ENCODE measurements at places on chromosomes 12 and 14. TPM values are rescaled to one million over a fixed set of nuclear protein-coding genes. Genes with fewer than 3 reads are reported as not detected.

Gene NFE2
- total RNA-seq, result not detected

Gene DHH
- total RNA-seq, result not detected

Gene HNF1A
- not detected for total RNA-seq

GRCh38 chr14:67942080-67942710, 122.6 kb downstream of the RAD51B start:
- no peak for DNase-seq

- peak; percentile 26 for DNase-seq
These were observed 432.6 kb downstream of the LRIG3 start for GRCh38 chr12:58487678-58488161.

- peak; percentile 17 for DNase-seq
These were observed 3.5 kb downstream of the HMGA2 start for GRCh38 chr12:65827827-65828231.

- no peak for DNase-seq
These were observed 986.1 kb upstream of the FLRT2 start for GRCh38 chr14:84543859-84544258.

DNA sequence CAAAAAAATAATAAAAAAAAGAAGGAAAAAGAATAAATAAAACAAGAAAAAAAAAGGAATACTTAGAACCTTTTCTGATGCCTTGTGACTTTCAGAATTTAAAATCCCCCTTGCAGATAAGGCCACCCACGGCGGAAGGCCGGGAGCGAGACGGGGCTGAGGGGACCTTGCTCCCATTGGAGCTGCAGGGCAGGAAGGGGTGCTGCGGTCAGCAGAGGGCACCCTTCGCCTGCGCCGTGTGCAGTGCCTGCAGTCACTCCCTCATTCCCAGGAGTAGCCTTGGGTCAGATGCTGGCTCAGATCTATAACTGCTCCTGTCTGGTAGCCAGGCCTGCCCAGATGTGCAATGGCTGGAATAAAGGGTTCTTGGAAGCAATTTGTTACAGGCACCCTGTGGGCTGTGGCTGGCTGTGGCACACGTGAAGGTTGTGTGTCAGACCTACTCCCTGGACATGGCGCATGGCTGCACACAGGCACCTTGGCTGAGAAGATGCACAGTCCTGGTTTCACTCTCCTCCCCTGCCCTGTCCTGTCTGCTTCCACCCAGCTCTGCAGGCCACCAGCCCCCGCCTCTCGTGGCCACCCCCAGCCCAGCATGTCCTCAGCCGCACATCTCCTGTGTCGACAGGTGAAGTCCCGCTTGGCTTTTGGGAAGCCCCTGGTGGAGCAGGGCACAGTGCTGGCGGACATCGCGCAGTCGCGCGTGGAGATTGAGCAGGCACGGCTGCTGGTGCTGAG, 13.4 kb upstream of the ALDH2 start:
- DNase-seq, result peak; percentile 63

- peak; percentile 76 for DNase-seq
These were observed 110.7 kb downstream of the SLC25A21 start for GRCh38 chr14:37061697-37062096.

DNA sequence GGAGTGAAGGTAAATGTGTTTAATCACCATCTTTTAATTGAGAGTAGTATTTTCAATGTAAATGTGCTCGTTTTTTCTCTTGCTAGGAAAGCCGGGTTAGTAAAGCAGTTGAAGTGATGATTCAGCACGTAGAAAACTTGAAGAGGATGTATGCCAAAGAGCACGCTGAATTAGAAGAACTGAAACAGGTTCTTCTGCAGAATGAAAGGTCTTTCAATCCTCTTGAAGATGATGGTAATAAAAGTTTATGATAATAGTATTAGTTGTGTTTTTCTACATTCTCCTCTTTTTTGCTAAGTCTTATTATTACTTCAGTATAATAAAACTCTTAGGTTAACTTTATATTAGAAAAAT, 93.9 kb downstream of the DNAI7 start:
- no peak for DNase-seq

DNA sequence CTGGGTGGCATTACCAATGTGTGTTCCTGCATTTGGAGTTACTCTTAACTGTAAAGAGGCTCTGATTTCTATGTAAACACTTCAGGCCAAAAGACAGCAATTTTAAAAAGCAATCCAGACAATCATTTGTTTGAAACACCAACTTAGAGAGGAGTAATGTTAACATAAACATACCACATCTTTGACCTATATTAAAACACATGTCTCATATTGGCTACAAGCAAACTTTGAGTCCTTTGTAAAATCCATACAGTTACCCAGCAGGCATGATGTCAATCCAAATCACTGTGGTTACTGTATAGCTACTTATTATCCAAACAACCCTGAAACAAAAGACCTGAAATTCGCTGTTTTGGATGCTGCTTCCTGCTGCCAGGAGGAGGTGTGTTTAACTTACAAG, 7.5 kb upstream of the G2E3 start:
- DNase-seq, result no peak

DNA sequence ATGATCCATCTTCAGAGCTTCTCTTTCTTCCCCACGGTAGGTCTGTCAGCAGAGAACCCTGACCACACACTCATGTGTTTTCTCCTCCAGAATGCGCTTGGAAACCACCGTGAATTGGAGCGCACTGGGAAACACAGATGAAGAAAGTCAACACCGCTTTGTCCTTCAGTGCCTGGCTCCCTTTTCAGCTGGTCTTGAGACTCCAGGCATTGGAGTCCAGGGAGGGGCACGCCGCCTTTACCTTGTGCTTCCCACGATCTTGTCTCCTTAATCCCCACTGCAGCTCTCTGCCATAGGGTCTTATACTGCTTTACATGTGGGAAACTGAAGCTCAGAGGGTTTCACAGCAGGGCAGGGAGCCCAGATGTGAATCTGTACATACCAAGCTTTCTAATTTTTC, 1.1 kb downstream of the FAM90A1 start:
- DNase-seq, result no peak

DNA sequence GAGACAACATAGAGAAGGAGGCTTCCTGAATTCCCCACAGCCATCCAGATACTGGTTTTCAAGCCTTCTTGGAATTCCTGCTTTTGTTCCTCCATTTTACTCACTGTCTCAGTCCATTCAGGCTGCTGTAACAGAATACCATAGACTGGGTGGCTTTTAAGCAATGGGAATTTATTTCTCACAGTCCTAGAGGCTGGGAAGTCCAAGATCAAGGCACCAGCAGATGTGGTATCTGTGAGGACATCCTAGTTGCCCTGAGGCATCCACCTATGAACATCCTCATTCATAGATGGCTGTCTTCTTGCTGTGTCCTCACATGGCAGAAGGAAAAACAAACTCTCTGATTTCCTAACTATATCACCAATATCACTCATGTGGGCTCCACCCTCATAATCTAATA, 374.9 kb downstream of the FUT8 start:
- no peak for DNase-seq

- DNase-seq, result peak; percentile 45
These were observed 2.5 kb downstream of the USP44 start for GRCh38 chr12:95548539-95549391.

- no peak for DNase-seq
These were observed 249.9 kb downstream of the SLC15A4 start for GRCh38 chr12:128573907-128574306.

- no peak for DNase-seq
These were observed 217.3 kb upstream of the LRFN5 start for GRCh38 chr14:41389355-41389754.

- DNase-seq, result no peak
These were observed 64.7 kb downstream of the VEZT start for GRCh38 chr12:95282266-95282665.

DNA sequence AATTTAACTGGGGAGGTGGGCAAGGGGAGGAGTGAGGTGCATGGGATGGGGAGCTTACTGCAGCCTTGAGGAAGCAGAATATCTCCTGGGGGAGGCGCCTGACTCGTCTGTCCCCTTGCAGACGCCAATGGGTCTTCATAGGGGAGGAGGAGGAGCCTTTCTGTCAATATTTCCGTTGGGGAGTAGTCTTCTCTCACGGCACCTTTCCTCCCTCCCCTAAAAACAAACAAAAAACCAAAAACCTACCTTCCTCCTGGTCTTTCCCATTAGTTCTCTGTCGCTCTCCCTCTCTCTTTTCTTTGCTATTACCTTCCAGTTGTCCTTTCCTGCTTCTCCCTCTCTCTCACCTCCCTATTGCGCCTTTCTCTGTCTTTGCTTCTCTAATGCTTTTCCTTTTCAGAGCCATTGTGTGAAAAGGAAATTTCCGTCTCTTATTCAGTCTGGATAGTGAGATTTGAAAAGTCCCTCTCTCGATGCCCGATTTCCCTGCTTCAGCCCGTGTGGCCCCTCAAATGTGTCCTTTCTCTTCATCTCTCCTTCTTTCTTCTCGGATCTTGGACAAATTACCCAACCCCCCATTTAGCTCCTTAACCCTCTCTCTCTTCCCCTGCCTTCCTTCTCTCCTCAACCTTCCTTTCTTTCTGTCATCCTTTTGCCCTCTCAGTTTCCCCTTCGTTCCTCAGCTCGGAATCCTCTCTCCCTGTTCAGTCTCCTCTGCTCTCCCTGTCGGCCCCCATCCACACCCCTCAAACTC, 5.9 kb downstream of the GPR84 start:
- DNase-seq, result no peak

DNA sequence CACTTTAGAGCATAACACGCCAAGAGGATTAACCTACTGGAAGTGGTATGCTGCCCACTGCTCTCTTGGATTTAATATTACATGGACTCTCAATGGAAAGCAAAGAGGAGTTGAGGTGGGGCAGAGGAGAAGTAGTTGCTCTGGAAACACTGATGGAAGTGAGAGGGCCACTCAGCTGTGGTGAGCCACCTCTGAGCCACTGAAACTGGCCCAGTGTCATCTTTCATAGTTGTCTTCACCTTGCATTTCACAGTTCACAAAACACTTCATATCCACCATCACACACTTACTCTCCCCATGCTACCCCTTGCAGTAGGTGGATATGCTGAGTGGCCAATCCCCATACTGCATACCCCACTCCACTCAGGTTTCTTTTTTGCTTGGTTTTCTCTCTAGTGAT, 12.2 kb upstream of the PCED1B start:
- no peak for DNase-seq

GRCh38 chr12:24931666-24932405, 17.1 kb downstream of the BCAT1 start:
- DNase-seq, result no peak

DNA sequence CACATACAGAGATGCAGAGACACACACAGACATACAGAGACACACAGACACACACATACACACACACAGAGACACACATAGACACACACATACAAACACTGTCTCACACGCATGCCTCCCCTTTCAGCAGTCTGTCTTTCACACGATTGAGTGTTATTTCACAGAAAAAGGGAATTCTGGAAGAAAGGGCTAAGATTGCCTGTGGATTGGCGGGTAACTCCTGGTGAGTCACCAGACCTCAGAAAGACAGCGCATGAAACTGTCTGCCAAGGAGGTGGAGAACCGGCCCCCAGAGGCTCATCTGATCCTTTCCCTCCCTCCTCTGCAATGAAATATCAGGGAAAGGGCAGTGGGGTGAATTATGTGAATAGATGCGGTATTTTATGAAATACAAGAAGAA, 127.2 kb upstream of the GSC start:
- DNase-seq, result peak; percentile 70

GRCh38 chr14:79708426-79709388, 502.6 kb downstream of the DIO2 start:
- peak; percentile 2 for DNase-seq

DNA sequence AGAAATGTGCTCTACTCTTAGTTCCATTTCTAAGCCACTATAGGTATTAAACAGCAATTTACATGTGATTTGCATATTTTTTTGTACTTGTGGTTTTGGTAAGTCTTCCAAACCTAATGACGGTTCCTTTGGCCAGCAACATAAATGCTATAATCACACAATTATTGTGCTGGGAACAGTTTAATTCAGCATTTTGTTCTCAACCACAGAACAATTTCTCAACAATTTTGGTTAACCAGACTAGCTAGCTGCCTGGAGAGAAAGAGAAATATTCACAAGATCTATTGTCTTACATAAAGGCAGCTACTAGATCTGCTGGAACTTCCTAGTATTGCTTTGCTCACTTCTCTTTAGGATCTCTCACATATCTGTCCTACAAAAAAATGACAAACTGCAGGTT, 265.3 kb downstream of the SOX5 start:
- no peak for DNase-seq

All from Daoy (cell line).